Activated CD4-positive, CD25-positive, alpha-beta regulatory T cell (primary cell): ENCODE measurements at places on chromosomes 2 and 18.

DNA sequence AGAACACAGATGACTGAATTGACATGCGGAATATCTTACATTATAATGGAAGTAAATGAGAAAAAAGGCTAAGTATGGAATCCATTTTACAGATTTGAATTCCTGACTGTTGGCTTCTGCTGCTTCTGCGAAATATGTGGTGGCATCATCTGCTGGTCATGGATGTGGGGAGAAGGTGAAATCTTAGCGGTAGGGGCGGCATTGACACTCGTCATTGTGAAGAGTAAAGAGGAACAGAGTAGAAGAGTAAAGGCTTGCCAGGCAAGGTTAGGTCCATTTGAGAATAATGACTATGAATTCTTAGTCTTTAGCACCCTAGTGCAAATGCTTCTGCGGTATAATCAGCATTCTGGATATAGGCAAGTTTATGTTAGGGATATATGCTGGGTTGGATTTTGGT, 32.4 kb downstream of the ACTR3 start:
- DNase-seq: no peak

DNA sequence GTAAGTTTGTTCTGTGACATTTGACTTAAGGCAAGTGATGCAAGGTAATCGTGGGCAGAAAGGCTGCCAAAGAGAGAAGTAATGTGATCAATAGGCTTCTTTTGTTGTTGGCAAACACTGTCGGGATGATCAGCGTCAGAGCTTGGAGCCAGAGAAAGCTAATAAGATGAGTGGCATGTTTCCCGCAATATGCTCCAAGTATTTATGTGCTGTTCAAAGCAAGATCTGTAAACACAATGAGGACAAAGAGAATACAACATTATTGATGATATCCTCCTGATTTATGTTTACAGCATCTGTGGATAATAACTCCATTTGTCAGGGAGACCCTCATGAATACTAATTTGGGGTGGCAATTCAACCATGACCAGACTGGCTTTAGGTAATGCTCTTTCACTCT, 603.3 kb downstream of the TDRD15 start:
- DNase-seq: no peak

DNA sequence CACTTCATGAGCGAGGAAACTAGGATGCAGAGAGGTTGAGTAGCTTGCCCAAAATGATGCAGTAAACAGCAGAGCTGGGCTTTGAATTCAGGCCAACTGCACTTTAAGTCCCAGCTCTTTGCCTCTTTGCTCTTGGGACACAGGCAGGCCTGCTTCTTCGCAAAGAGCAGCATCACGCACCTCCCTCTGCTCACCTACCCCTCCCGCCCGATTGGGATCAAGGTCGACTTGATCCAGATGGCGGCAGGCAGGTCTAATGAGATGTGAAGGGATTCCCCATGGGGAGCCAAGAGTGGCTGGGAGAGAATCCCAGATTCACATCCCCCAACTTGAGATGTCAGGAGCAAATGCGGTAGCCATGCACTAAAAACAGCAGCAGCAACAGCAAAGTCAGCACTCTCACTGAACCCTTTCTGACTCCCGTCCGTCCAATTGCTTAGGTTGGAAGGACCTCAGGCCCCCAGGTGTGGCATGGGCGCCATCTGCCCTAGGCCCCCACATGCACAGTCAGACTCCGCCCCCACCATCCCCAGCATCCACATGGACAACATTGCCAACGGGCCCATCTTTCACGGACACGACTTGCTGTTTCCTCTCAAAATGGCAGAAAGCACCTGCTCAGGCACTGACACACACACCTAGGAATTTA, 84.3 kb upstream of the MAP4K4 start:
- no peak for DNase-seq

DNA sequence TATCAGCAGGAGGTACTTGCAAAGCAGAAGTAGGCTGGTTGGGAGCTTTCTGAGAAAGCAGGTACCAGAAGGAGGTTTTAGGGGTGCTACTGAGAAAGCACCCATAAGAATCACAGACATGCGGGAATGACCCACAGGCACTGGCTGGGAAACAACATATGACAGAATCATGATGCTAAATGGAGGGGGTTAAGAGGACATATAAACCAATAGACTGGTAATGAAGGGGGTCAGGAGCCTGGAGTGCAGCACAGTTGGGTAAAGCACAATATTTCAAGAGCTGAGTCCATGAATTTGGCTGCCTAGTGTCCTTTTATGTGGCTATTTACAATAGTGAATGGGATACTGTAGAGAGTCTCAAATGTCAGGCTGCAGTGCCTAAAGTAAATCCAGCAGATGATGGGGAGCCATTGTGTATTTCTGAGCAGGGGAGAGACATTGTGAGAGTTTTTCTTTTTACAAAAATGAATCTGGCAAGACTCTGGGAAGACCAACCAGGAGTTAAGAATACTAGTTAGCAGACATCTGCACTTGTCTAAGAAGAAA, 27.6 kb upstream of the GMCL1 start:
- no peak for DNase-seq

GRCh38 chr2:47664817-47665216, 118.1 kb upstream of the MSH6 start:
- no peak for DNase-seq

GRCh38 chr2:198763793-198764192, 693.9 kb downstream of the SATB2 start:
- no peak for DNase-seq

DNA sequence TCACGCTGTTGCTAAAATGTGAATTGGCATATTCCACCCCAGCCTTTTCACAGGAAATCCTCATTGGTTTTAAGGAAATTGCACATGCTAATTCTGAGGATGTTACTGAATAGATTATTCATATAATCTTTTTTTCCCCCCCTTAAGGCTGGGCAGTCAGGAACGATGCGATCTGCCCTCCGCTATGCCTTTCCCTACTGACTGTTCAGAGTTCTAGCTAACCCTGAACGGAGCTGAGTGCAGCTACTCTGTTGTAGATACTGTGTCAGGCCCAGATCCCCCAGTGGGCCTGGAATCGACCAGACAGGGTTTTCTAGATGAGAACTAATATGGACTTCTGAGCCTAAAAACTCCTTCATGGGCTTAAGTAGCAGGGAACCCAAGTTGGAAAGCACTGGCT, 192.2 kb downstream of the TCF4 start:
- no peak for DNase-seq

DNA sequence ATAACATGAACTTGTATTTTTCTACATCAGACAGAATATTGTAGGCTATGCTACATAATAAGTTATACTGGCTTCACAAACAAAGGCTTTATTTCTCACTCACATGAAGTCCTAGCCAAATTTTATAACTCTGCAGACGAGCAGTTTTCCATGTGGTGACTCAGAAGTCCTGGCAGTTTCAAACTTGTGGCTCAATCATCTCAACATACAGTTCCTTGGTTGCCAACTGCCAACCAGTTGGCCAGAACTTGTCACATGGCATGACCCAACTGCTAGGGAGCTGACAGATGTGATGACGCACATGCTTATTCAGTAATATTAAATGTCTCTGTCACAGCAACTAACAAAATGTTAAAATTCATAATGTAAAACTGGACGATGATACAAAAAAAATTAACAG, 63.8 kb upstream of the ZC3H15 start:
- DNase-seq: no peak

- DNase-seq: no peak
Observed at GRCh38 chr2:37456479-37456878, 112.0 kb downstream of the QPCT start.

DNA sequence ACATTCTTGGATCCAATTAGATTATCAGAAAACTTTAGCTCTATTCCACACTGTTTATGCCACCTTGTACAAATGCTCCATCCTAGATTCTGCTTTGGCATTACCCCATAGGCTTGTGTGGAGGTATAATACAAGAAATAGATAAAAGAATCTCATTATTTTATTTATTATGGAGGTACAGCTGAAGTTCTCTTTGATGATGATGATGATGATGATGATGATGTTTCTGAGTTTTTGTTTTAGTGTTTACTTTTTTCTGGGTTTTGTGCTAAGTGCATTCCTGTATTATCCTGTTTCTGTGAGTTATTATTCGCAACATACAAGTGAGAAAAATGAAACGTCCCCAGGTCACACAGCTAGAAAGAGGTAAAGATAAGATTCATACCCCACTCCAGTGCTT, 43.4 kb downstream of the ANXA4 start:
- no peak for DNase-seq

GRCh38 chr18:32542221-32542798, 71.6 kb upstream of the GAREM1 start:
- no peak for DNase-seq

GRCh38 chr2:178386986-178387597, 63.9 kb downstream of the PRKRA start:
- no peak for DNase-seq

GRCh38 chr2:237020090-237020489, 65.6 kb upstream of the COPS8 start:
- DNase-seq: no peak

GRCh38 chr2:74228772-74229171, 30.4 kb downstream of the MTHFD2 start:
- no peak for DNase-seq

DNA sequence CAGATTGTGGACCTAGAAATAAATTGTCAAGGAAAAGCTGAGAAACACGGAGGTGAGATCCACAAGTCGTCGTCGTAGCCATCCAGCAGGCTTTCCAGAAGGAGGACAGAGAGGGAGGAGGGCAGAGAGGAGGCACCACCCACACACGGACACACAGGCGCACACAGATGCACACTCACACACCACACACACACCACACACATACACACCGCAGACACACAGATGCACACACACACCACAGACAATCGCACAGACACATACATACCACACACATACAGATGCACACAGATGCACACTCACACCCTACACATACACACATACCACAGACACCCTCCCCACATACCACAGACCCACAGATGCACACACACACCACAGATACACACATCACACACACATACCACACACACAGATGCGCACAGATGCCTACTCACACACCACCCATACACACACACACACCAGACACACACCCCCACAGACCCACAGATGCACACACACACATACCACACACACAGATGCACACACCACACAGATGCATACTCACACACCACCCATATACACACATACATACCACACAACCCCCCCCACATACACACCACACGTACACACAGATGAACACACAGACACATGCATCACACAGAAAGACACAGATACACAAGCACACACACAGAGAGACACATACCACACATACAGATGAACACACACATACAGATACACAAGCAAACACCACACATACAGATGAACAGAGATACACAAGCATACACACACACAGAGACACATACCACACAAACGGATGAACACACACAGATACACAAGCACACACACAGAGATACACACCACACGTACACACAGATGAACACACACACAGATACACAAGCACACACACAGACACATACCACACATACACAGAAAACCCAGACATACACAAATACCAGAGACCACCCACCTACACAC, 12.7 kb upstream of the BOK start:
- no peak for DNase-seq

DNA sequence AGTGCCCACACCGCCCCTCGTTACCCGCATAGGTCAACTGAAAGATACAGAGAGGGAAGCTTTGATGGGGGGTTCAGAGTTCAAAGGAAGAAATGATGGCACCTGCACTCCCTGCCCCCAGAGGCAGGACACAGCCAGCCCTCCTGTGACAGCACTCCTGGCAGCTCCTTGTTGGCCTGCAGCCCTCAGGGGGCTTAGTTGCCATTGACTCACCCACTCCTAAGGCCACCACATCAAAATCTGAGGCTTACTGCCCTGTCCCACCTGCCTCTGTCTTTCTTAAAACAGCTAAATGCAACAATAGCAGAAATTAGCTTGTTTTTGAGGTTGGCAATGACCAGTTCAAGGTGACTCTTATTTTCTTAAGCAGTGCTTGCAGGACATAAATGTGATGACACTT, 31.6 kb upstream of the SLC35F6 start:
- DNase-seq: no peak

DNA sequence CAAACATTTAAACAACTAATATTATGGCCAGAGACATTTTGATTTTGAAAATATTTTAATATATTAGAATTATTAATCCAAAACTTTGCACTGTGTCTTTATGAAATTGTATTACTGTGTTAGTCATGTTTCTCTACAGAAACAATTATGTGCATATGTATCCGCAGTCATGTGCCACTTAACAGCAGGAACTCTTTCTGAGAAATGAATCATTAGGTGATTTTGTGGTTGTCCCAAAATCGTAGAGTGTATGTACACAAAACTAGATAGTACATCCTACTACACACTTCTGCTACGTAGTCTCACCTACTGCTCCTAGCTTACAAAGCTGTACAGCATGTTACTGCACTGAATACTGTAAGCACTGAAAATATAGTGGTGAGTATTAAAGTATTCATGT, 479.2 kb upstream of the DSEL start:
- DNase-seq: no peak

- no peak for DNase-seq
Observed at GRCh38 chr2:11944311-11944710, 197.9 kb downstream of the LPIN1 start.

DNA sequence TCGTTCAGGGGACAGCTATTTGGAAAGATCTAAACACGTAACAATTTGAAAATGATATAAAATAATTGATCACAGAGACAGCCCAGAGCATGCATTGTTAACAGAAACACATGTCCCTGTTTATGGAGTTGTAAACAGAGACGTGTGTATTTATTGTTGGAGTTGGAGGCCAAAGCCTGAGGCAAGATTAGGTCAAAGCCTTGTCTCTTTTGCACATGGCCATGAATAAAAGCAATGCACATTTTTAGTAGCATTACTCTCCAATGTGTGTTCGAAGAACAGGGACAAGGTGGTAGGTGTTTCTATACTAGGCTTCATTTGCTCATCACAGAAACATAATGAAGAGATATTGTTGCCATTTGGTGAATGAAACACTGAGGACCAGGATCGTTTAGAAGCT, 841.5 kb upstream of the FANCL start:
- no peak for DNase-seq

- DNase-seq: no peak
Observed at GRCh38 chr2:217254111-217254510, 394.2 kb upstream of the TNP1 start.

DNA sequence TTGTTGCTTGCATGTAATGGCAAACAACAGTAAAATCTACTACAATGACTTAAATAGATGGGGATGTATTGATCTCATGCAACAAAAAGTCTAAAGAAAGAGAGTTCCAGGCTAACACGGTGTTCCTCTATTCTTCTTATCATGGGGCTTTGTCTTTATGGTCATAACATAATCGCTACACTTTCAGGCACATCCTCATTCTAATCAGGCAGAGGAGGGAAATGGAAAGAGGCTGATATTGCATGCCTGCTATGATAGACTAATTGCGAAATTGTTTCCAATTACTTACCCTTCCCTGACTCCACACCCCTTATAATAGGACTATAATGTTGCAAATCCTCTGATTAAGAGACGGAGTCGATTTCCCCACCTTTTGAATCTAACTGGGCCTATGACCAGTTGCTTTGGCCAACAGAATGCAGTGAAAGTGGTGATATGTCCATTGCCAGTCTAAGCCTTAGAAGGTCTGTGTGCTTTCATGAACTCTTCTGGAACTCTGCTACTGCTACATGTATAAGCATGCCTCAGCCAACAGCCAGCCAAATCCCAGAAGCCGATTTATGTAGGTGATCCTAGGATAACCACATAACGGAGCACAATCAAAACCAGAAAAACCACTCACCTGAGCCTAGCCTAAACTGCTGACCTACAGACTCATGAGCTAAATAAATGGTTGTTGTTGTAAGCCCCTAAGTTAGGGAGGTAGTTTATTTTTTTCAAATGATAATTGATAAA, 180.3 kb upstream of the TACR1 start:
- no peak for DNase-seq
